ENCODE measurements at places on chromosomes 3 and 15. TPM values are rescaled to one million over a fixed set of nuclear protein-coding genes. Genes with fewer than 3 reads are reported as not detected.

DNA sequence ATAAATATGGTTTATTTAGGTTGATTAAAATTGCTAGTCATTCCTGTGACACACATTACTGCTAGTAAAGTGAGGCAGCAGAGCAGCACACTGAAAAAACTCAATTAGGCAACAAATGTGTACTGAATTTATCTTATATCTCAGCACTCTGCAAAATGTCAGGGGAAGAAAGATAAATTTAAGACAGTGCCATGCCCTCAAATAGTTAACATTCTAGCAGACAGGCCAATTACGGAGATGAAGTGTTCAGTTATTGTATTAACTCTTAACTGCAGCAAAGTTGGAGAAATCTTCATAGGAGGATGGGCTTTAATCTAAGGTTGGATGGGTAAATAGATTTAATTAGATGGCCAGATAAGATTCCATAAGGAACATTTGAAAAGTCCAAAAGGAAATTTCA, 127.9 kb downstream of the PCCB start:
- no peak overlapping the region for H3K27ac ChIP-seq
- no peak overlapping the region for H3K4me3 ChIP-seq
- no peaks in the 10 kb centered on the region for H3K4me1 ChIP-seq
- no peaks in the 10 kb centered on the region for H3K36me3 ChIP-seq

GRCh38 chr15:34847598-34847997, 52.2 kb upstream of the ACTC1 start:
- no peak for DNase-seq
- peaks cover 4% of the 10 kb centered on the region for H3K36me3 ChIP-seq
- no peak overlapping the region for H3K4me3 ChIP-seq
- H3K27ac ChIP-seq: no peak overlapping the region
- peaks cover 3% of the 10 kb centered on the region for H3K4me1 ChIP-seq

MASP1 gene
- 1.7 TPM for total RNA-seq

DNA sequence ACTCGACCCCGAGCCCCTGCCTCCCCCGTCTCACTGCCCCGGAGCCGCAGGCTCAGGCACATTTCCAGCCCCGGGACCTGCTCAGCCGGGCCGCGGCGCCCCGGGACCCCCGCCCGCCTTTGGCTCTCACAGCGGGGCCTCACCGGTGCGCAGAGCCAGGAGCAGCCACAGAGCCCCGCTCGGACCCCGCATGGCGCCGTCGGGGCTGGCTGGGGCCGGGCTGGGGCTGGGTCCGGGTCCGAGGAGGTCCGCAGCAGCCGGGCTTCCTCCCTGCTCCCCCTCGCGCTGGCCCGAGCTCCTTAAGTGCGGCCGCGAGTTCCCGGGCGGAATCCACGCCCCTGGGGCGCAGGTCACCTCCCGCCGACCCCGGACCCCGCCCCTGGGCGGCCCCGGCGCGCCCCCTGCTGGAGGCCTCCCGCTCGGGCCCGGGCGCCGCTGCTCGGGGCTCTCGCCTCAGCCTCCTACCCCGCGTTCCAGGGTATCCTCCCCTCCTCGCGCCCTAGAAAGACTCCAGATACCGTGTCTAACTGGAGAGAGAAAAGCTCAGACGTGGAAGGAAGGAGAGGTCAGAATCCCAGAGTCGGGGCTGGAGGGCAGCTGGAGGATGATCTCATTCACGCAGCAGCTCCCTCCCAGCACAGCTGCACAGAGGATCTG, at the start of gene MELTF:
TSS of gene MELTF (minus strand) at position 307 of the 657 bp plus-strand sequence. CDS start at position 192, 115 bp downstream.
- peak; percentile 86 for DNase-seq
- peaks cover 25% of the 10 kb centered on the region for H3K4me1 ChIP-seq

GRCh38 chr3:119322021-119322834, 28.0 kb downstream of the ARHGAP31 start:
- peak overlapping the region; percentile 83 for H3K27ac ChIP-seq

- no peak overlapping the region for H3K27ac ChIP-seq
- peaks cover 4% of the 10 kb centered on the region for H3K27me3 ChIP-seq
- DNase-seq: no peak
- H3K4me3 ChIP-seq: no peak overlapping the region
- peaks cover 4% of the 10 kb centered on the region for H3K4me1 ChIP-seq
- peaks cover 8% of the 10 kb centered on the region for H3K36me3 ChIP-seq
Observed at GRCh38 chr3:127534564-127534963, 56.0 kb downstream of the TPRA1 start.

GPR62 gene
- total RNA-seq: 0.44 TPM

DNA sequence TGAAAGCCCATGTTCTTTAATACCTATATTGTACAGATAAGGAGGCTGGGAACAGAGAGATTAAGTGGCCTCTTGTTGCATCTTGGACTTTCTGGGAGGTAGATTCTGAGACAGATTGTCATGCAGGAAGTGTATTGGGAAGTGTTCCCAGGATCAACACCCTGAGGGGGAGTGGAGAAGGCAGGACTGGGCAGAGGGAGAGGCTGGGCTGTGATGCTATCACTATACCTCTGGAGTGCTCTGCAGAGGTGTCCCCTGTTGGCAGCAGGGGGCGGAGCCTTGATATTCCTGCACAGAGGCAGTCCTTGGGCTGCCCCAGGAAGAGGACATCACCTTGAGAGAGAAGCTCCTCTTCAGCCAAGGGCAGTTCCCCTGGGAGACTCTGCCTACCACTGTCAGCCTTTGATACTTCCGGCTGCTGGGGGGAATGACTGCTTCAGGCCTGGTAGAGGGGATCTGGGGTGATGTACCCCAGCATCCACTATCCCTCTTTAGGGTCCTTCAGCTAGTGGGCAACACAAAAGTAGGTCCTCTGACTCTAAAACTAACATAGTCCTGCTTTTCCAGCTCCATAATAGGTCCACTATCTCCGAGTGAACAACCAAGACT, 97.4 kb upstream of the RNU6-1 start:
- no peak for DNase-seq
- peaks cover 4% of the 10 kb centered on the region for H3K36me3 ChIP-seq

- no peak overlapping the region for H3K27ac ChIP-seq
- no peaks in the 10 kb centered on the region for H3K4me1 ChIP-seq
- H3K36me3 ChIP-seq: no peaks in the 10 kb centered on the region
- no peak for DNase-seq
- no peaks in the 10 kb centered on the region for H3K27me3 ChIP-seq
- H3K4me3 ChIP-seq: no peak overlapping the region
Observed at GRCh38 chr3:175428466-175428865, 569.3 kb downstream of the NAALADL2 start.

ANKUB1 gene
- not detected for total RNA-seq

TRPC1 gene
- 23.2 TPM for total RNA-seq

PPARG gene
- 0.37 TPM for total RNA-seq

DNA sequence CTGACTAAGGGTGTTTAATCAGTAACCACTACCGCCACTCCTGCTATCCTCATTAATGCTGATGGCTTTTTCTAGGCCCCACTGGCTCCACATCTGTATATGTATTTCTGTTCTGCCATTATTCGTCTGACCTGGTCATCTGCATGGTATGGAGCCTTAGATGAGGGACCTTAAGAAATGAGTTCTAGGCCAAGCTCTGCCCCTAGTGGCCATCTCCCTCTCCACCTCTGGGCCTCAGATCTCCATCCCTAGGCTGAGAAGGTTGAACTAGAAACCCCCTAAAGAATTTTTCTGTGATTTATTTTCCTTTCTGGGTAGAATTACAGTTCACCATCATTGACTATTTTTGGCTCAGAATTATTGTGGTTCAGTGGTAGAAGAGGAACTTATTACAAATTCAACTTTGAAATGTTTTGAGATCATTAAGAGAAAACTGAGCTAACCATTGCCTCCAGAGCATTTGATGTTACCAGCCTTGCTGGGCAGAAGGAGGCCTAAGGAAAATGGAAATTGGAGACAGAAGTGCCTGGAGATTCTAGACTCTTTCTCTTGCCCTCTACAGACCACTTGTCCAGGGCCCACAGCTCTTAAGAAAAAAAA, 325.2 kb upstream of the NR2E3 start:
- no peaks in the 10 kb centered on the region for H3K36me3 ChIP-seq
- no peak overlapping the region for H3K27ac ChIP-seq
- H3K27me3 ChIP-seq: no peaks in the 10 kb centered on the region

Measured in glutamatergic neuron (in vitro differentiated cells).